ENCODE measurements at places on chromosomes 13 and 19.

DNA sequence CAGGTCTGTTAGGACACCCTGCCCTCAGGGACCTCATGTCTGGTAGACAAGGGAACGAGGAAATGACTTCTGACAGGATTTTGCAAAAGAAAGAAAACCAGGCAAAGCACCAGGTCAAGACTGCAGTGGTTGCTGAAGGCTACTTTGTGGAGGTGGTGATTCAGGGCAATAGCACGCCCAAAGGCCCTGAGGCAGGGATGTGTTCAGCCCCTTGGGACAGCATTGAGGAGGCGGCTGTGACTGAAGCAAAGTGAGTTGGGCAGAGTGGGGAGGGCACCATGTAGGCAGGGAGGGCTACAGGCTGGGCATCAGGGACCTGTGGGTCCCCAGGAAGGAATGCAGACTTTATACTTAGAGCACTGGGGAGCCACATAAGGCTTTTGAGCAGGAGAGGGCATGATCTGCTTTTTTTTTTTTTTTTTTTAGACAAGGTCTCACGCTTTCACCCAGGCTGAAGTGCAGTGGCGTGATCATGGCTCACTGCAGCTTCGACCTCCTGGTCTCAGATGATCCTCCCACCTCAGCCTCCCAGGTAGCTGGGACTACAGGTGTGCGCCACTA is 10.8 kb upstream of the HOMER3 start:
- no peaks in the 10 kb centered on the region for H3K36me3 ChIP-seq
- DNase-seq: no peak
- peaks cover 36% of the 10 kb centered on the region for H3K4me1 ChIP-seq
- no peak overlapping the region for H3K27ac ChIP-seq
- no peak overlapping the region for H3K4me3 ChIP-seq

GRCh38 chr13:44089452-44089851 is 209.7 kb downstream of the LACC1 start:
- peak; percentile 9 for DNase-seq
- no peaks in the 10 kb centered on the region for H3K27me3 ChIP-seq
- H3K4me3 ChIP-seq: no peak overlapping the region
- no peaks in the 10 kb centered on the region for H3K36me3 ChIP-seq
- peak overlapping the region; percentile 58 for H3K27ac ChIP-seq

GRCh38 chr19:19636573-19637185 is 6.8 kb downstream of the GMIP start:
- DNase-seq: no peak
- H3K27ac ChIP-seq: no peak overlapping the region
- no peaks in the 10 kb centered on the region for H3K36me3 ChIP-seq

DNA sequence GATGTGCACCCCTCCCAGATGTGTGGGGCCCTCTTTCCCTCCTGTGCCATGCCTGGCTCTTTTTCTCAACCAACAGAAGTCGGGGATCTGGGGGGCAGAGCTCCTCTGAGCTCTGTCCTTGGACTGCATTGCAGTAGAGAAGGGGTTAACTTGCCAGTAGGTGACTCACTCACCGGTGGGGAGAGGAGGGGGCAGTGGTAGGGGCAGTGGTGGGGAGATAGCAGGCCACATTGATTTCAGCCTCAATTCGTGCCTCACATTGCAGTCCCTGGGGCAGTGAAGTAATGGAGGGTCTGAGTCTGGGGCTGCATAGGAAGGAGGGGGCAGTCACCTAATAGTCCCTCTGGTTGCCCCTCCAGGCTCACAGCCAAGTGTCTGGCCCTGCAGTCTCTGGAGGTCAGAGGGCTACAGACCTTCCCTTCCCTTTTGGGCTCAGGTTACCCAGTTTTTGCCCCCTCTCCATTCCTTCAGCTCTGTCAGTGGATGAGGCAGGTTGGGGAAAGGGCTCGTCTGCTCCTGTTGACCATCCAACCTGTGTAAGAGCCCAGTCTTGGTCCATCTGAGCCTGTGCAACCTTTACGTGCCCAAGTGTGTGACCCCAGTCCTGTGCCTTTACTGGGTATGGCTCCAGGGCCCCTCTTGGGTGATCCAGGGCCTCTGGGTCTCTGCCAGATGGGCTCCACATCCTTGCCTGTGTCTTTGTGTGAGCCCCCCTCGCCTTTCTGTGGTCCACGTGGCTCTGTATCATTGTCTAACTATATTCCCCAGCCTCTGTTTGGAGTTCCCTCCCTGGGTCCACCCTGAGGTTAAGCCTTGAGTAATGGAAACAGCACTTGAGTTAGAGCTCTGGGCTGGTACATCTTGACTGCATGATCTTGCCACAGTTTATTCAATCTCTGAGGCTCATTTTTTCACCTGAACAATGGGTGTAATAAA is 13.0 kb downstream of the CIC start:
- no peaks in the 10 kb centered on the region for H3K36me3 ChIP-seq
- H3K27ac ChIP-seq: no peak overlapping the region
- no peak for DNase-seq
- H3K4me3 ChIP-seq: no peak overlapping the region
- peaks cover 21% of the 10 kb centered on the region for H3K4me1 ChIP-seq

- H3K4me3 ChIP-seq: no peak overlapping the region
- DNase-seq: no peak
- no peaks in the 10 kb centered on the region for H3K4me1 ChIP-seq
- no peak overlapping the region for H3K27ac ChIP-seq
- H3K27me3 ChIP-seq: no peaks in the 10 kb centered on the region
- no peaks in the 10 kb centered on the region for H3K36me3 ChIP-seq
These were observed 214.2 kb downstream of the DNAJC15 start for GRCh38 chr13:43237616-43238015.

DNA sequence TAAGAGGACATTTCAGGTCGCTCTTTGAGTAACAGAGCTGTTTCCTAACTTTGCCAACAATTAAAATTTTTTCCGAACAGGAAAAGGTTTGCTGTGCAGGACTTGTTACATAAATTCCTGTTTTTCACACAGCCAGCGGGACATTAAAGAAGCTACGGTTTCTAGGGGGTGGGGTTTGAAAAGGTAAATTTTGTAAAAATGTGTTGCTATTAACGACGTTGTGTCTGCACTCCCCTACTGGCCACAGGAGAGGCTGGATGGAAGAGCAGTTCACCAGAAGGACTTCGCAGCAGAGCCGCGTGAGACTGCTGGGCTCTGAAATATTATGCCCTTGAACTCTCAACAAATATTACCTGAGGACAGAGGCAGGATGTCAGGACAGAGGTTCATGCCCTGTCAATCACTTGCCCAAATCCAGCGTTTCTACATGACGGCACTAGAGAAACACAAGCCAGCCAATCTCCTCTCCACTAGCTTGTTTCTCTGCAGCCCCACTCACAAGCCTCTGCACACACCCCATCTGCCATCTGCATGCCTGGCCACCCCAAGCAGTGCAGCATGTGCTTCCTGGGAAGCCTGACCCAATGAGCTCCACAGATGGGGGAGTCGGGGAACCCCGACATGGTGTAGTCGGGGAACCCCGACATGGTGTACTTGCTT is 102.0 kb downstream of the FOXO1 start:
- no peak overlapping the region for H3K4me3 ChIP-seq
- H3K4me1 ChIP-seq: no peaks in the 10 kb centered on the region
- H3K27me3 ChIP-seq: no peaks in the 10 kb centered on the region

DNA sequence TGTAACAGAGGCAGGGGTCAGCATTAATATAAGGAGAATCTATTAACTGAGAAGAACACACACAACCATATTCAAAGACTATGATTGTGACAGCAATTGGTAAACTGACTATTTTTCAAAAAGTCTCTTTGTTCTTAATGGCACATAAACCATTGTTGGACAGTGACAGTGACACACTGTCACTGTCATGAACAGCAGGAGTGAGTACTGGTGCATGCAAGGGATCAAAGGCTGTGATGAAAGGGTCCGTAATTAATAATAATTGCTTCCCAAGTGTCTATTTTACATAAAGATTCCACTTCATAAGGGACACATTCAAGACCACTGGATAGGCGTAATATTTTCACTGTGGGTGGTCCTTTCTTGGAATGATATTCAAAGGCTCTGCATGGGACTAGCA is 50.7 kb downstream of the LHFPL6 start:
- no peaks in the 10 kb centered on the region for H3K27me3 ChIP-seq
- no peak overlapping the region for H3K4me3 ChIP-seq
- DNase-seq: no peak
- no peaks in the 10 kb centered on the region for H3K4me1 ChIP-seq
- H3K27ac ChIP-seq: no peak overlapping the region
- H3K36me3 ChIP-seq: no peaks in the 10 kb centered on the region

- H3K27me3 ChIP-seq: no peaks in the 10 kb centered on the region
- no peaks in the 10 kb centered on the region for H3K36me3 ChIP-seq
- no peak overlapping the region for H3K4me3 ChIP-seq
- H3K27ac ChIP-seq: no peak overlapping the region
These were observed 63.7 kb downstream of the SPATA13 start for GRCh38 chr13:24224232-24224680.

DNA sequence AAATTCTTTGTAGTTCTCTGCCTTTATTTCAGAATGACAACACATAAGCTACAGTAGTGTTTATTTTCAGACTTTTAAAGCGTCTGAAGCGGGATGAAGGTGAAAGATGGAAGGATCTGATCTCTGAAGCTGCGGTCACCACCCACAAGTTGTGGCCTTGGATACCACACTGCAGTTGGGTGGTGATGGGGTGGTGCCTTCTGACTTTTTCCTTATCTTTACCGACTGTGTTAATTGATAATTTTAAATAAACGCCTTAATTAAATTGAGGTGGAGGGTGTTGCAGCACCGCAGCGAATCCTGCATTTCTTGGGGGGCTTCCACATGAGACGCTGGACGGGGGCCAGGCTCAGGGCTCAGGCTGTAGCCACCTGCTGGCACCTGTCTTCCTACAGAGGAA is 1.3 kb downstream of the TFDP1 start:
- H3K27ac ChIP-seq: no peak overlapping the region
- peaks cover 26% of the 10 kb centered on the region for H3K36me3 ChIP-seq
- H3K27me3 ChIP-seq: no peaks in the 10 kb centered on the region
- H3K4me1 ChIP-seq: peaks cover 14% of the 10 kb centered on the region

DNA sequence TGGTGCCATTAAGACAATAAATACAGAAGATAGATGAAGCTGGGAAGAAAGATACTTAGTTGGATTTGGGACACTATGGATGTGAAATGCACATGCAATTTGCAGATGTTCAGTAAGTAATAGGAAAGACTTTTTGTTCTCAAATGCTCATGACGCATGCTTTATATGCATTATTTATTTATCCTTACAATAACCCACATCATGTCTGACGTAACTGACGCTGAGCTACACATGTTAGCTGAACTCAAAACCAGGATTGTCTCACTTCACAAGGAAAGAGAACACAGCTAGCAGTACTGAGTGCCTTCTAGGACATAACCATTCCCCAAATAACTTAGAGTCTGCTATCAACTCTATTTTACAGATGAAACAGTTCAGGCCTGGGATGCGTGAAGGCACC is 463.4 kb downstream of the FGF9 start:
- H3K27ac ChIP-seq: no peak overlapping the region
- no peak overlapping the region for H3K4me3 ChIP-seq
- no peaks in the 10 kb centered on the region for H3K36me3 ChIP-seq
- DNase-seq: no peak
- no peaks in the 10 kb centered on the region for H3K4me1 ChIP-seq

DNA sequence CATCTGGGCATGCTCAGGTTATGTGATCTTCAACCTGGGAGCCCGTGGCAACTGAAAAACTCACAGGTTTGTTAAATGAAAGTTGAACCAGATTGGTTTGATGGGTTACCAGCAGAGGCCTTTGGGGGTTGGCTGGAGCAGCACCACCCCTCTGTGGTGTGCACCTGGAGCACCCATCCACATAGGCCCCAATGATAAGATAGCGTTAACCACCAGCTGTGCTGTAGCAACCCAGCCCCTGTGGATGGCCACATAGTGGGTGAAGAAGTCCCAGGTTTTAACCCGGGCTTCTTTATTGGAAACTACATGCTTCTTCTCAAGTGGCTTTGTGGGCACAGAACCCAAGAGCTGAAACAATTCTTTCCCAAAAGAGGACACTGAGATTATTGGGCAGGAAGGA is 22.6 kb upstream of the MTIF3 start:
- H3K27me3 ChIP-seq: no peaks in the 10 kb centered on the region
- no peaks in the 10 kb centered on the region for H3K36me3 ChIP-seq
- no peak overlapping the region for H3K4me3 ChIP-seq
- DNase-seq: no peak

GRCh38 chr13:22169473-22169872 is 498.6 kb downstream of the FGF9 start:
- H3K4me1 ChIP-seq: no peaks in the 10 kb centered on the region
- no peak overlapping the region for H3K4me3 ChIP-seq
- no peaks in the 10 kb centered on the region for H3K27me3 ChIP-seq
- no peak overlapping the region for H3K27ac ChIP-seq
- no peak for DNase-seq
- no peaks in the 10 kb centered on the region for H3K36me3 ChIP-seq

DNA sequence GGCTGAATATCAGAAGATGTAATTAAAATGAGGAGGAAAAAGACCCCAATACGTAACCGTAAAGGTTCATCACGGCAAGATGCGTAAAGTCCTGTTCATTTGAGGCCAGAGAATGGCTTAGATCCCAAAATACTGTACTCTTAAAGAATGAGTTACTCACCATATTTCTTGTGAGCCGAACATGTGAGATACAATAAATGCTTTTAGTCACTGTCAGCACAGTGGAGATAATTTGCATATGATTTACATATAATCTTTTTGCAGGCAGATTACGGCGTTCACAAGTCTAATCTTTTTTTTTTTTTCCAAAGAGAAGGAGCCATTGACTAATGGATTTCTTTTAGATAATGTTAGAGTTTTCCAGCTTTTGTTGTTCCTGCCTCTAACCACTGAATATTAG is 28.4 kb downstream of the AMER2 start:
- DNase-seq: no peak
- no peak overlapping the region for H3K4me3 ChIP-seq
- H3K27ac ChIP-seq: no peak overlapping the region
- no peaks in the 10 kb centered on the region for H3K4me1 ChIP-seq
- H3K27me3 ChIP-seq: no peaks in the 10 kb centered on the region

- no peak for DNase-seq
- no peaks in the 10 kb centered on the region for H3K36me3 ChIP-seq
- no peak overlapping the region for H3K4me3 ChIP-seq
These were observed 37.1 kb downstream of the PCCA start for GRCh38 chr13:100125946-100126345.

GRCh38 chr13:33349288-33349985 is 63.9 kb upstream of the STARD13 start:
- no peak for DNase-seq
- no peak overlapping the region for H3K4me3 ChIP-seq
- no peaks in the 10 kb centered on the region for H3K4me1 ChIP-seq
- H3K27me3 ChIP-seq: no peaks in the 10 kb centered on the region

All from MM.1S (cell line).